ENCODE measurements at places on chromosomes 7 and 10.
A peak's percentile ranks its signal among the peaks of the same experiment; 100 is the strongest.

GRCh38 chr10:118950190-118950680 lies 79.3 kb upstream of the NANOS1 start:
- peak; percentile 19 for DNase-seq

DNA sequence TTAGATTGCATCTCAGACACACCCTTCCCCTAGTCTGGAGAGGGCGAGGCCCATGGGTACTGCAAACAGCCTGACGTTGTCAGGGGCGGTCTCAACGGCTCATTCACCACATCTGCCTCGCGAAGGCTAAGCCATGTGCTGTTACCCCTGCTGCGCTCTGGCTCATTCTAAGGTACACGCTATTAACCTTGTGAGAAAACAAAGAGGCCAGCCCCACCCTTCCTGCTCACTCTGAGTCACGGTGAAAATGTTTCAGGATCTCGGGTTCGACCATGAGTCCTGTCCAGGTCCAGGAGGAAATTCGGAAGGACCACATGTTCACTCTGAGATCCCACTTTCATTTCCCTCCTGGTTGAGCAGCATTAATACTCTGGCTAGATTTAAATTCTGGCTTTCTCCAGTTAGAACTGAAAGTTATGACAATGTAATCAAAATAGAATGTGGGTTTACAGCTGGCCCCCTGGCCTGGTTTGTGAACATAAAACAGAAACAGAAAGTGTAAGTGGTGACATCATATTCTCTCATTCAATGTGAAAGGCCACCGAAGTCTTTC lies 55.2 kb downstream of the EGFR start:
- DNase-seq: no peak

- no peak for DNase-seq
Measured at GRCh38 chr7:151399906-151400305, 9.9 kb downstream of the WDR86 start.

DNA sequence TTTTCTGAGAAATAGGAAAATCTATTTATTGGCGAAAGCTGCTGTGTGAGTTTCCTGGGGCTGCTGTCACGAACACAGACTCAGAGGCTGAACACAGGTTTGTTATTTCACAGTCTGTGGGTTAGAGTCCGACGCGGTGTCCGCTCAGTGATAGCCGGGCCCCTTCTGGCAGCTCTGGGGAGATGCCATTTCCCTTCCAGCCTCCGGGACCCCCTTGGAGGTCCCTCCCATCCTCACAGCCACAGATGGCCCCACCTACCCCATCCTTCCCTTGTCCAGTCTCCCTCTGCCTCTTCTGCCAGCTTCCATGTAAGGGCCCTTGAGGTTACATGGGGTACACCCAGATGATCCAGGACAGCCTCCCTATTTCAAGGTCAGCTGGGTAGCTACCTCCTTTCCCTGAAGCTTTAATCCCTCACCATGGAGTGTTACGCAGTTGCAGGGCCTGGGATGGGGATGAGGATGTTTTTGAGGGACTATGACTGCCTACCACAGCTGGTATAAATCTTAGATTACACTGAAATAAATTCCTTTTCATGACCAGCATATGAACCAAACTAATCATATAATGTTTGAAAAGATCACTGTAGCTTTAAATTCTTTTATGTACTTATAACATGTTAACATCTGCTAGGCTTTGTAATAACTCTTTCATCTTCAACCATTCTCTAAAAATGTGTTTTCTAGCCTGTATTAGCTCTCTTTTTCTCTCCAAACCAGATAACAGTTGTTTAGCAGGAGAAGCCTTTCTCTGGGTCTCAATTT lies 98.5 kb downstream of the WDR37 start:
- no peak for DNase-seq

DNA sequence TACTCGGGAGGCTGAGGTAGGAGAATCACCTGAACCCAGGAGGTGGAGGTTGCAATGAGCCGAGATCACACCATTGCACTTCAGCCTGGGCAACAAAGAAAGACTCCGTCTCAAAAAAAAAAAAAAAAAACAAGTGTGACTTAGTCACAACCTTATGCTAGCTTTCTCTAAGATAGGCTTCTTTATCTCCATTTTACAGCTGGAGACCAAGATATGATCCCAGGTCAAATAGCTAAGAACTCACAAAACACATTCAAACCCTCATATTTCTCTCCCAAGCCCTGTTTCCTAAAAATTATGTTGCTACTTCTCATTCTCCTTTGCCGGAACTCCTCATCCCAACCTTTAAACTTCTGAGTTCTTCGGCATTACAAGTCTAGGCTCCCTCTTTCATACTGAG lies 13.0 kb upstream of the DHTKD1 start:
- DNase-seq: no peak

- DNase-seq: no peak
Measured at GRCh38 chr7:155464183-155464582, 6.3 kb downstream of the EN2 start.

DNA sequence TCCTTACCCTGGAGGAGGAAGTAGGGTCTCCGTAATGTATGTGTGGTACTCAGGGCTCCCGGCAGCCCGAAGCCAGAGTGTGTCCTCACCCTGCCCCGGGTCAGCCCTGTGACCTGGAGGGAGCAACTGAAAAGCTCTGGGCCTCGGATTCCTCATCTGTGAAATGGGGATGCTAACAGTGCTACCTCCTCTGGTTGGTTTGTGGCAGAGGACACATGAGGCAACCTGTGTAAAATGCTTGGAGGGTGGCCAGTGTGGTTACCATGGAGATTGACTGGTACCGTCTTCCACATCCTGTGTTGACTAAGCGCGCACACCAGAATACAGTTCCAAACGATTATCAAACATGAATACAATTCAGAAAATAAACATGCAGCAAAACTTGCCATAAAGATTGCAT lies 163.8 kb upstream of the KLF6 start:
- peak; percentile 78 for DNase-seq

DNA sequence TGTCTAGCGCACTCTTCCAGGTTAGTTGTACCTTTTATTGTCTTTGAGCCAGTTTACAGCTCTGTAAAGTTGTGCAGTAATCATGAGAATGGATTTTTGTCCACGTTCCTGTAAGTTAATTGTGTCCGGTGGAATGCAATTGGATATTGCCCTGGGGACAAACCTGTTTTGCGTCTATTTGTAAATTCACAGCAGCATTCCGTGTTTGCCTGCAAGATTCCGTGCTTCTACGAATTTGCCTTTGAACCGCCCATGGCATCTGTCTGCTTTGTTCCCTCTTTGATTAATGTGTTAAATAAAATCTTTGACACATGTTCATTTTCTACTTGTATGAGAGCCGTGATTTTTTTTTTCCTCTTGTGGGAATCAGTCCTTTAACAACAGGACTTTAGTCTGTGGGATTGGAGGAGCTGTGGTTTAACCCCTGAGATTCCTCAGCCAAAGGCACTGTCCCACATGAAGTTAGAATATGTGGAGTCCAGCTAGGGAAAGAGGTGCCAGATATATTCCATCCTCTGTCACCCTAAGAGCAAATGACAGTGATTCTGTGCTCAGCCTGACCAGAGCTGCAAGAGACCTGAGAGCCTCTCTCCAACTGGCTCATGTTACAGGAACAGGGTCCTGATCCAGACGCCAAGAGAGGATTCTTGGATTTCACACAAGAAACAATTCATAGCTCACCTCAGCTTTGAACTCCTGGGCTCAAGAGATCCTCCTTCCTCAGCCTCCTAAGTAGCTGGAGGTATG lies 126.3 kb downstream of the COL26A1 start:
- no peak for DNase-seq

DNA sequence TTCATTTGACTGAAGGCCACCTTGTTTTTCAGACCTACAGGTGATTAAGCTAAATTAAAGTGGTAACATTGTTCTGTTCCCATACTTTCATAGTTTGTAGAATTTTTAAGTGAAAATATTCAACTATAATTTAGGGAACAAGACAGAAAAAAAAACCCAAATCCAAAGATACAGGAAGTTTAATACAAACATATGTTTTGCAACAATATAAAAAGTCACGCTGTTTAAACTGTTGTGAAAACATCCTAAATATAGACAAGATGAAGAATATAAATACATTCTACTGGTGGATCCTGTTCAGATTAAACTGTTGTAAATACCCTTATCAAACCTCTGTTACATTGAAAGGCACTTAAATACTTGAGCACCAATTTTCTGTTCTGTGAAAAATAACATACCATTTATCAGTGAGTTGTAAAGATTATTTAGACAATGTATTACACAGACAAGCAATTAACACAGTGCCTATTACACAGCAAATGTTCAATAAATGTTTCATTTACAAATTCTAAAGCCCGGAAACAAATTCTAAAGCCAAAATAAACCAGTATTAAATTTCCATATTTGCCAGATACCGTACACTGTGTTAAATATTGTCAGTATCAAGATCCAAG lies 14.2 kb downstream of the ASZ1 start:
- DNase-seq: no peak

DNA sequence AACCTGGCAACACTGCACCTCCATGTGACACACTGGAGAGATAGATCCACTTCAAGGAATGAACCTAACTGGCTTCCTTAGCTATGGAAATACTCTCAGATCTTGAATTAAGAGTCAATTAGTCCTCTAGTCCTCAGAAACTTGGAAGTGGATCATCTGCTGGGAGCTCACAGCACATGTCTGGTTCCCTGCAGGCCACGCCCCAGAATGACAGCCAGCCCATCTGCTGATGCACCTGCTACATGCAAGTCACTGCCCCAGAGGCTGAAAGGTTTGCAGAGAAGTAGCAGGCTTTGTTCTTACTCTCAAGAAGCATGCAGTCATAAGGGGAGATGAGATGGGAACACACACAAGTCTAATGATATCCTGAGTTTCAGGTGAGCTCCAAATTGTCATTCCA lies 275.9 kb downstream of the SKAP2 start:
- DNase-seq: no peak

- no peak for DNase-seq
Measured at GRCh38 chr7:26237035-26237807, 35.7 kb downstream of the CBX3 start.

DNA sequence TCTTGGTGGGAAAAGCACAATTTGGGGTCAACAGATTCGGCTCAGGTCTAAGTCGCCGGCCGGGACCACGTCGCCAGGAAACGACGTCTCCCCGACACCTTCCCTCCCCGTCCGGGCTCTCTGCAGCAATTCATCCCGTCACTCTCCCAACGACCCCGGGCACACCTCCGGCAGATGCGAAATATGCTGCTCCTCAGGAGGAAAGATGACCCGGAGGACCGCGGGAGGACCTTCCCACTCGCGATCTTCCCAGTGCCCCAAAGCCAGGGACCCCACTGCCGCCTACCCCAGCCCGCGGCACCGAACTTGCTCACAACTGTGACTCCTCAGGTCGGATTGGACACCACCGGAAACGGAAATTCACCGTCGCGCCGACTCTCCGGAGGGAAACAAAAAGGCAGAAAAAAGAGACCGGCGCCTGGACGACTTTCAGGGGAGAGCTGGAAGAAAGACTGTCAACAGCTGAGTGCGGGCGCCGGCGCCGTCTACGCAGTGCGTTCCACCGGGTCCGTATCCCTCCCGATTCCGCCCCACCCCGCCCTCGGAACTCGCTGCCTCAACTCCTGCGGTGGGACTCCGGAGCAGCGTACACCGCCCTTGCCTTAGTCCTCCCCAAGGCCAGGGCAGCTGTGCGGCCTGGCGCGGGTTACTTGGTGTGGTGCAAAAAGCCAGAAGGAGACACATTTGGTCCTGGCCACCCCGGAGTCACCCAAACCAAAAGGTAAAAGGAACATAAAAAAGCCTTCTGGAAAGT lies 13.8 kb upstream of the SEC24C start:
- DNase-seq: peak; percentile 41

DNA sequence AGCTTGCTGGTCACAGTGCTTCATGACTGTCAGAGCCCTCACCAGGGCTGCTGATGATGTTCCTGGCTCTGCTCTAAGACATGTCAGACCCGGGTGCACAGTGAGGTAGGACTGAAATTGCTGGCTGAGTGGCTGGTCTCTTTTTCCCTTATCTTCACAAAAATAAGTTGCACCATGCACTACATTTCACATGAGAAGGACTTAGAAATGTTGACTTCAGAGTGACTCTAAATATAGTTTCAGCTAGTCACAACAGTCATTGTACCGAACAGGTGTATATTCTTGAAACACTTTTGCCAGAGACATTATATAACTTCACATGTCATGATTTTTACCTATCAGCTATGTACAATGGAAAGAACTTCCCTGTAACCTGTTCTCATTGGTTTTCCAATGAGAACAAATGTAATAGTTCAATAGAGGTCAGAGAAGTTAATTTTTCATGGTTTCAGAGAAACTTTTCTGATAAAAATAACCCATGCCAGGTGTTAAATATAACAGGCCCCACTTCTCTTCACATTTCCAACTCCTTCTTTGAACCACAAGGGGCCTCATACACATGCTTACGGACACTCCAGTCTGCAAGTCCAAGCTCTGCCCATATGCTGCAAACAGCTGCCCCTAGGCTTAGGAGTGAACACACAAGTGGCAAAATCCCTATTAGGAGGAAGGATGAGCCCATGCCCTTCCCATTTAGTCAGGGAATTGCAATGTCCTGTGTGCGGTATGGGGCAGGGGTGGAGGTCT lies 115.6 kb downstream of the CDK6 start:
- DNase-seq: no peak

DNA sequence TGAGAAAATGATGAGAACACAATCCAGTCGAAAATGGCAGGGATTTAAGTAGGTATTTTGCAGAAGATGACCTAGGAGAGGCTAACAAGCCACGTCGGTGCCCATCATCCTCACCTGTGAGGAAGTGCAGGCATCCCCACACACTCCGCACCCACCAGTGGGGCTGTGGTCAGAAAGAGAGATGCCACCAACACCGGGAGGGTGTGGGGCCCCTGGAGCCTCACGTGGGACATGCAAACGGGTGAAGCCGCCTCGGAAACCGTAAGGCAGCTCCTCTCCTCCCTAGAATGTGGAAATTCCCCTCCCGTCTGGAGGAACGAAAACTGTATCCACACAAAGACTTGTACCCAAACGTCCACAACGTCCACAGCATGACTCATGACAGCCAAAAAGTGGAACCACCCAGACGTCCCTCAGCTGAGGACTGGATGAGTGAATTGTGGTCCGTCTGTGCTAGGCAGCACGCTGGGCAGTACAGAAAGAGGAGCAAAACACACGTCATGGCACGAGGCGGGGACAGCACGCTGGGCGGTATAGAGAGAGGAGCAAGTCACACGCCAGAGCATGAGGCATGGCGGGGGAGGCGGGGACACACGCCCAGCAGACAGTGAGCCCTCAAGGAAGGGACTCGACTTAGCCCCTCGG lies 246.0 kb downstream of the ELFN1 start:
- no peak for DNase-seq

DNA sequence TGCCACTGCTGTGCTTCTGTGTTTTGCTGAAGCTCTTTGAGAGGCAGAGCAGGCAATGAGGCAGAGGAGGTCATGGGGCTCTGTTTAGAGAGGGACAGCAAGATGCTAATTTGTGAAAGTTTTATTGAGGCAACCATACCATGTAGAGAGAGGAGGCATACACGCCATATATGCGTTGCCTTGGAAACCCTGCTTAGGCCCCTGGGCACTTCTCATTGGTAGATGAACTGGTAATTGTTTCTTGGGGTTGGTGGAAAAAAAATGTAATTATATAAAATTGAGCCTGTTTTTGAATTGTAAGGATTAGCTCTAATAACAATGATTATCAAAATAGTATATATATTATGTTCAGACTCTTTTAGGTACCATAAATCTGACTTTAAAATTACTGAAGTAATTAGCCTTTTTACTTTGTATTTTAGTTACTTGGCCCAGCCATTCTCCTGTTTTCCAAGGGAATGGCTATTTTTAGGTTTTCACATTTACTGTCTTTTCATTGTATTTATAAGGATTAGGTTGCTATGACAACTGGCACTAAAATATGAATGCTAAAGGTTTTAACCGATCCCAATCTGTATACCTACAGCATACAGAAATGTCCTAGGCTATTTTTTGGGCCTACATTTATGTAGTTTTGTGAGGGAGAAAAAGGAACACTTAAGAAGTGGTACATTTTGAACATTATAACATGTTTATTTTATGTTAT lies 52.4 kb downstream of the BZW2 start:
- DNase-seq: no peak

All from pulmonary artery endothelial cell (primary cell).